ENCODE measurements at places on chromosomes 12 and 14. TPM values are rescaled to one million over a fixed set of nuclear protein-coding genes. Genes with fewer than 3 reads are reported as not detected.
A peak's percentile ranks its signal among the peaks of the same experiment; 100 is the strongest.

DNA sequence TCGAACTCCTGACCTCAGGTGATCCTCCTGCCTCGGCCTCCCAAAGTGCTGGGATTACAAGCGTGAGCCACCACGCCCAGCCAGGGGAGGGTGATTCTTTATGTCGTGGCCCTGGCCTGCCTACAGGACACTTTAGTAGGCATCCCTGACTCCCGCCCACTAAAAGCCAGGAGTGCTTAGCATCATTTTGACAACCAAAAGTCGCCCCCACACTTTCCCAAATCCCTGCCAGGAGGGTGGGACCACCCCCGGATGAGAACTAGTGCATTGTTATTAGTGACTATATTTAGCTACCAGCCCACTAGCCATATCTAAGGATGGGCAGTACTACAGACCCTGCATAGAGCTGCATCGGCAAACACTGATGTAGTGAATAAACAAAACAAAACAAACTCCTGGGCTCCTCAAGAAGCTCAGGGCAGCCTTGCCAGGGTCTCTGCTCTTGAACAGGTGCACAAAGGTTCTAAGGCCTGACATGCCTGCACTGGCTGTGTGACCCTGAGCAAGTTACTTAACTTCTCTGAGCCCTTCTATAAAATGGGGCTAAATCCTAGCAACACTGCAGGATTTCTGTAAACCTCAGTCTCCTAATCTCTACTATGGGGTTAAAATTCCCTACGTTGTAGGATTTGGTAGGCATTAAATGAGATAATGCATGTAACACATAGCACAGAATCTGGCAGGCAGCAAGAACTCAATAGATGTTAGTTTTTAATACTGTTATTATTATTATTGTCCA is 2.2 kb downstream of the CAMKK2 start:
- no peak for DNase-seq

DNA sequence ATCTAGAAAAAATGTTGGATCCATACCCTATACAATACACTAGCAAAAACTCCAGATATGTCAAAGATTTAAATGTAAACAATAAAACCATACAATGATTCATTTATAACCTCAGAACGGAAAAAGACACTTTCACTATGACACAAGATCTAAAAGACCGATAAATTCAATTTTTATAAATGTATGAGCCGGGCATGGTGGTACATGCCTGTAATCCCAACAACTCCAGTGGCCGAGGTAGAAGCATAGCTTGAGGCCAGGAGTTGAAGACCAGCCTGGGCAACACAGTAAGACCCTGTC is 2.5 kb upstream of the SOS2 start:
- no peak for DNase-seq

DNA sequence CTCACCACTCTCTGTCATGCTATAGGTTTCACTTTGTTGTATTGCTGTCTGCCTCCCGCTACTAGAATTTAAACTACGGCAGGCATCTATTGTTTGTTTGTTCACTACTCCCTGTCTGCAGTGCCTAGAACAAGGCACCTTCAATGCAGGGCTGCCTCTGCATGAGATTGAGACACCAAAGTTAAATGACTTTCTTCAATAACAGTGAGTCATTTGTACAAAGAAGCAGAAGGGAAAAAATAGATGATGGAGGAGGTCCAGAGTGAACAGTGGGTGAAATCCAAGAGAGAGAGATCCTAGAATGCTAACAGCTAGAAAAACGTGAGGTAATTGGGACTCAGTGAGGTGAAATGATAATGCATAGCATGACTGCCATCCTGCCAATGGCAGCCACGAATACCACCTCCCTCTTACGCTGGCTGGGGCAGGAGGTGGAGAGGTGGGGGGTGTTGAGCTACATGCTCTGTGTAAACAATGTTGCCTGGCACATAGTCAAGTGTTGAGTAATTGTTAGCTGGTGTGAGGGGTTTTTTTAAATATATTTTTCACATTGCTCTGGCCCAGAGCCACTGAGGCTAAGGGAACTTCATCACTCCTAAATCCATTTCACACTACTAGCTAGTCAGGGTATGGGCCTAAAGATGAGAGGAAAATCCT is 367.6 kb downstream of the RPS29 start:
- DNase-seq: no peak

ZNF385A gene
- total RNA-seq: 0.88 TPM

TSHR gene
- not detected for total RNA-seq

GRCh38 chr14:101123618-101124510 is 220.3 kb upstream of the RTL1 start:
- DNase-seq: peak; percentile 72

BDKRB2 gene
- 4.1 TPM for total RNA-seq

DNA sequence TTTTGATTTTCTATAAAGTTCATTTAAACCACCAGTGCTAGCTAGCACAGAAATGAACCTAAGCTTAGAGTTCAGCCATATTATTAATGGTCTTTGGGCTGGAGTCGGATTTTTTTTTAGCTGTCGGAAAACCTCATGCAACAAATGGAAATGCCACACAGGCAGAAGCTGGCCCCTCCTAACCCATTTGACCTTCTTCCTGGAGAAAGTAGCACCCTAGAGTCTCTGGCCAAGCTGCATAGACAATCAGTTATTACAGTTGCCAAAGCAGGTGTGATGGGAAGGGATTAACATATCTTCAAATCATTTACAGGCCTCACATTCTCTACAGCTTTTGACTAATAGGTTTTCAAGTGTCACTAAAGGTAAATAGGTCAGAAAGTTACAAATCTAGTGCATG is 49.4 kb downstream of the PTPRQ start:
- no peak for DNase-seq

- DNase-seq: no peak
These were observed 13.3 kb downstream of the SELPLG start for GRCh38 chr12:108620236-108620879.

DNA sequence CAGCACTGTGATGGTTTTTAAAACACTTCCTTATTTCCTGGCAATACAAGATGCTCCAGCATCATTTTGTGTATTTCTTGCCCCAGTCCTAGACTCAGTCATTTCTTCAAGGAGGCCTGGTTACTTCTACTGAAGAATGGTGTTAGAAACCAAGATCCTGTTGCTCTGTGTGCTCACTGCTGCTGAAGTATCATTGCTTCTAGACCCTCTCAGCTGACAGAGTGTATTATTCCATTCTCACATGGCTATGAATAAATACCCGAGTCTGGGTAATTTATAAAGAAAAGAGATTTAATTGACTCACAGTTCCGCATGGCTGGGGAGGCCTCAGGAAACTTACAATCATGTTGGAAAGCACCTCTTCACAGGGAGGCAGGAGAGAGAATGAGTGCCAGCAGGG is 14.9 kb upstream of the SERPINA6 start:
- DNase-seq: no peak

DNA sequence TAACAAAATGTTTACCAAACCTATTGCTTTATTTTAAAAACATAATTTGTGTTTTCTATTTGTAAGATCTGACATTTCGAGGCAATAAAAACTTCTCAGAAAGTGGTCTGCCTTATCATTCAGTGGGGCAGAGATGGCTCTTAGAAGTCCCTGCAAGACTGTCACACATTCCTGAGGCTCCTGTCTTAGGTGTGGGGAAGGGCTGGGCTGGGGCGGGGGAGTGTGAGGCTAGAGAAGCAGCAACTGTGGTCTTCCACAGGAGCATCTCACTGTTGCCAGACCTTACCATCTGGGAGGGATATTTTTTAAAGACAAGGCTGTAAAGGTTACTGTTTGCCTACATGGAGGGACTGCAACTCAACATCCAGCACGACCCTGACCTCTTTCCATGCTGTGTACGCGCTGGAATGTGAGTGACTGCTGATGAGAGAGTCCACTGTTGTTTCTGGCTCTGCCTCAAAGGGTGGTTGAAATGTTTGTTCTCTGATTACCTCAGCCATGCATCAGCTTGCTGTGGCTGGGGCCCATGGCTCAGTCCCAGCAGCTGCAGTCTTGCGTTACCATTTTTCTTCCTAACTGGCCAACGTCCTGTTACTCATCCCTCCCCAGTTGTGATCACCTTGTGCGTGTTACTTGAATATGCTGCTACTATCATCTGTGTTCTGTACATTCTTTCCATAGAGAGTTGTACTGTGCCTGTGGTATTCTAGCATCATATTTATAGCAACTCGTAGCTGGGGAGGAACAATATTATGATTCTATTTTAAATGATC is 12.4 kb downstream of the ERG28 start:
- peak; percentile 86 for DNase-seq

CISTR gene
- total RNA-seq: not detected

- DNase-seq: no peak
These were observed 650 bp downstream of the GALC start for GRCh38 chr14:87992346-87992717.

GRCh38 chr12:57171668-57172067 is 24.2 kb upstream of the LRP1-AS start:
- peak; percentile 97 for DNase-seq

- no peak for DNase-seq
These were observed 282.3 kb upstream of the PRICKLE1 start for GRCh38 chr12:42871816-42872215.

YBX3 gene
- total RNA-seq: 147 TPM

GRCh38 chr14:98816720-98817119 is 455.3 kb downstream of the BCL11B start:
- DNase-seq: no peak

DNA sequence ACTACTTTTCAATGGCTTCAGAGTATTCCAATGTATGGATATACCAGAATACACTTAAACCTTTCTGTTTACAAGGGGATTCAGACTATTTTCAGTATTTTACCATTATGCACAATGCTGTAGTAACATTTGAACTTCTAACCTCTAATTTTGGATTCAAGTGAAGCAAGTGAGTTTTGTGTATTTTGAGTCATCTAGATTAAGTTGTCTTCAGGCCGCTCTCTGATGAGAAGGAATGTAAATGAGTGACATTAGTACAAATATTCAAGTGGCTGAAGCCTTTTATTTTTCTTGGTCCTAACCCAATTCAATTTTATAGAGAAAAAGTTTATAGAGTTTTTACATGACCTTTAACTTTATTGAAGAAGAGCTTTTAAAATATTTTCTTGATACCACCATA is 125.6 kb downstream of the PDE3A start:
- DNase-seq: no peak

- DNase-seq: no peak
These were observed 14.9 kb upstream of the PLEKHG3 start for GRCh38 chr14:64689289-64689688.

DNA sequence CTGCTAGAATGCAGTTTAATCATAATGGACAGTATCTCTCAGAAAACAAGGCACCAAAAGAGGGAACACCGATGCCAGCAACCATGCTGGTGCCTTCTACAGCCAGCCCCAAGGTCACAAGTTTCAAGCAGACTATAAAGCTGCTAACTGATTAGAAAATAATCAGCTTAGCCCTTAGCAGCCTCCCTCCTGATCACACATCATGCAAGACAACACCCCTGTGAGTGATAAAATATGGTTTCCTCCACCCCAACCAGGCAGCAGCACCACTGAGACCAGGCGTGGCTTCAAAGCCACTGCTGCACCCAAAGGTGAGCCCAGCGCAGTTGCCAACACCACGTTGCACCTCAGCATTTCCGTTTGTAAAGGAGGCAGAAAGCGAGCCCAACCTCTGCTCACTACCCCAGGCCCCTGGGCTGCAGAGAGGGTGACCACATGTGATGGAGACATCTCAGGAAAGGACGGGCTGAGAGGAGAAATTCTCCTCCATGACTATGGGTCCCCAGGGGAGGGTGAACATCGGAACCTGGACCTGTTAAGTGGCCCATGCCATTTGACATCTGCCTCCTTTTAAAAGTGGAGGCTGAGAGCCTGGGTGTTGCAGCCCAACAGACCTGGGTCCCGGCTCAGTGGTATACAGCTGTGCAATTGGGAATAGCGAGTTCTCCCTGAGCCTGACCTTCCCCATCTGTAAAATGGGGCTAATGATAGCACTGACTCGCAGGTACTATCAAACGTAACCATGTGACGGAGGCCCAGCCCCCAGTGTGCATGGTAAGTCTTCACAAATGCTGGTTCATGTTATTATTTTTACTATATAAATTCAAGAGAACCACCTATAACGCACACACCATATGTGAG is 11.5 kb downstream of the ZFP36L1 start:
- no peak for DNase-seq

GRCh38 chr14:100654814-100655740 is 67.9 kb upstream of the BEGAIN start:
- DNase-seq: peak; percentile 96

DNA sequence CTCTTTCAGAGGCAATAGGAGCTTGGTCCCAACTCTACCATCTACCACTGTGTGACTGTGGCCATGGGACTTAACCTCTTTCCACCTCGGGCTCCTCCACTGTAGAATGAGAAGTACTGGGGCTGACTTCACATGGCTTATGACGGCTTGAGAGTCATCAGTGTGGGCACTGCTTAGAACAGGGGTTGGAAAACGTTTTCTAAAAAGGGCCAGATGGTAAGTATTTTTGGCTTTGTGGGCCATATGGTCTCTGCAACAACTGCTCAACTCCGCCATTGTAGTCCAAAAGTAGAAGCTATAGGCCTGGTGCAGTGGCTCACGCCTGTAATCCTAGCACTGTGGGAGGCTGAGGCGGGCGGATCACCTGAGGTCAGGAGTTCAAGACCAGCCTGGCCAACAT is 69.2 kb upstream of the LTA4H start:
- DNase-seq: peak; percentile 13

DNA sequence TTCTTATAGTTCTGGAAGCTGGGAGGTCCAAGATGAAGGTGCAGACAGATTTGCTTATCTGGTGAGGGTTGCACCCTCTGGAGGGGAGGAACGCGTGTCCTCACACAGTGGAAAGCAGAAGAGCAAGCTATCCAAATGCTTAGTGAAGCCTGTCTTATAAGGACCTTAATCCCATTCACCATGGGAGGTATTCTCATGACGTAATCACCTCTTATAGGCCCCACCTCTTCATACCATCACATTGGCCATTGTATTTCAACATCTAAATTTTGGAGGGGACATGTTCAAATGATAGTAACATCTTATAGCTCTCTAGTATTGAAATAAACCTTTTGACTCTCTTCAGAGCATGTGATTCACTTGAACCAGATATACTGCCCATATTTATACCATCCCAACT is 105.0 kb upstream of the MYF6 start:
- DNase-seq: no peak

DNA sequence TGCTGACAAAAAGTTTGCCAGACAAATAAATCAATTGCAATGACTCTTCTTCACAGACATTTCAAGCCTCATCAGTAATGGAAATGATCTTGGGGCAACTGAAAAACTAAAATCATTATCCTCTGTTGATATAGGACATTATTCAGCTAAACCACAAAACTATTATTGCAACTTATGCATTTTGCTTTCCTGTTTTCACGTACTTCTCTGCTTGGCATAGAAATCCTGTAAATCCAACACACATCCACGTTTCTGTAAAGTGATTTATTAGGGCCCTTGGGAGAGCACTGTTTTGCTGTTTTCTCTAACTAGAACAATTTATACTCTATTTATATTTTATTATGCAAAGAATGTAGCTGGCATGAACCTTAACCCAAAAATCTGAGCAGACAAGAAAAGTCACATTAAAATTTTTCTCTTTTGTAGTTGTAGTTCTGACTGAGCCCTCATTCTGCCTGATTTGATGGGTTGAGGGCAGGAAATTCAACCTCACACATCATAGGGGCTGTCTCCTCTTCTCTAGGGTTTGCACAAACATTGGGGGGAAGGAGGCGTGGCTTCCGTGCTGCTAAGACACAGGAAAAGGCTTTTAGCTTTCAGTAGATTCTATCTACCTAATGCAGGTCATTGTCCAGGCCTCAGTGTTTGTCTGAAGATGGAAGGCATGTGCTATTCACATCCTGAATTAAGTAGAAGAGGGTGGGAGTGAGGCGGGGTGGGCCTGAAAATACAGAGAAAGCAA is 11.5 kb upstream of the NUP107 start:
- DNase-seq: no peak
